ENCODE measurements at places on chromosomes 5 and 9. TPM values are rescaled to one million over a fixed set of nuclear protein-coding genes. Genes with fewer than 3 reads are reported as not detected.

- no peaks in the 10 kb centered on the region for H3K36me3 ChIP-seq
- H3K27ac ChIP-seq: no peak overlapping the region
- no peaks in the 10 kb centered on the region for H3K4me1 ChIP-seq
Observed at GRCh38 chr5:102077920-102078319, 218.2 kb downstream of the SLCO4C1 start.

DNA sequence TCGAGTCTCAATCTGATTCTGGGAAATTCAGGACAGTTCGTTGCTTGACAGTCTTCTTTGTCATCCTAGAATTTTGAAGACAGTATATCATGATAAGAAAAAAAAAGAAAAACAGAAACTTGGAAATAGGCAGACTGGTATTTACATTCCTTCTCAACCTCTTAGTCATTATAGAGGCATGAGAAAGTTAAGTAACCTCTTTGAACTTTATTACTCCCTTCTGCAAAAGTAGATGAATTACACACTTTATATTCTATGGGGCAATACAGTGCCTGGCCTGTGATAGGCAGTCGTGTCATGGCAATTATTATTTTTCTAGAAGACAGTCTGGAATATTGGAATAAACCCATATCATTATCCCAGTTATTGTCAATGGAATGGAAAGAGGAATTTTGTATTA, 828.9 kb downstream of the TLR4 start:
- no peak for DNase-seq
- H3K4me3 ChIP-seq: no peak overlapping the region
- no peaks in the 10 kb centered on the region for H3K27me3 ChIP-seq
- H3K27ac ChIP-seq: no peak overlapping the region
- H3K36me3 ChIP-seq: no peaks in the 10 kb centered on the region
- no peaks in the 10 kb centered on the region for H3K4me1 ChIP-seq

DNA sequence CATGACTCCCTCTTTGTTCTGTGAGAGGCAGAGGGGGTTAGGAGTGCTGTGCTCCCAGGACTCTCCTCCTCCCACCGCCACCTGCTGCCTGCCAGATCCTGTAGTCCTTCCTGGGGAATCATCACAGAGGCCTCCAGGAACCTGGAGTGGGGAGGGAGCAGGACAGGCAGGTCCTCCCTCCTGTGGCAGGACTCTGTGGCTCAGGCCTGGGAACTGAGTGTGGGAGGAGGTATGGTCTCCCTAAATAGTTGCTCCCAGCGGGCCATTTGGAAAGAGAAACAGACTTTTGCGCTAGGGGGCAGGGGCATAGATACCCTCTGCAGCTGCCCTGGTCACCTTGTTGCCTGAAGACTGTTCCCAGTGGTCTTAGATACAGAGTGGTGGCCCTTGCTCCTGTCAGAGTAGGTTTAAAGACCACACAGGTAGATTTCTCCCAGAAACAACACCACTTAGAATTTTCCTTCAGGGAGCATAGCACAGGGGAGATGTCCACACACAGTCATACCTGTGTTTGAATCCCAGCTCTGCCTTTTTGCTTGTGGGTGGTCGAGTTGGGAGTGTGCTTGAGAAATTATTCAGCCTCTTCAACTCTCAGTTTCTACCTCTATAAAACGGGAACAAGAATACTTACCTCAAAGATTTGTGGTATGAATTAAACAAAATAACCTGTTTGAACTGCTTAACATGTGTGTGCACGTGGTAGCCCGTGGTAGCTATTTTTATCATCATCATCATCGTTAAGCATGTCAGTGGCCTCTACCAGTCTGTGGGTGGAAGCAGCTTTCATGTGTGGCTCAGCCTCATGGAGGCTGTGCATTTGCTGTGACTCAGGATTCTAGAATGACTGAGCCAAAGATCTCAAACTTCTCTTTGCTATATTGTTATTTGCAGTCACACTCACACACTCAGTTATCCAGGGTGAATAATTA, 55.8 kb downstream of the SLC22A5 start:
- peaks cover 32% of the 10 kb centered on the region for H3K4me1 ChIP-seq
- DNase-seq: no peak
- H3K27me3 ChIP-seq: no peaks in the 10 kb centered on the region
- H3K4me3 ChIP-seq: no peak overlapping the region
- peaks cover 3% of the 10 kb centered on the region for H3K36me3 ChIP-seq

DNA sequence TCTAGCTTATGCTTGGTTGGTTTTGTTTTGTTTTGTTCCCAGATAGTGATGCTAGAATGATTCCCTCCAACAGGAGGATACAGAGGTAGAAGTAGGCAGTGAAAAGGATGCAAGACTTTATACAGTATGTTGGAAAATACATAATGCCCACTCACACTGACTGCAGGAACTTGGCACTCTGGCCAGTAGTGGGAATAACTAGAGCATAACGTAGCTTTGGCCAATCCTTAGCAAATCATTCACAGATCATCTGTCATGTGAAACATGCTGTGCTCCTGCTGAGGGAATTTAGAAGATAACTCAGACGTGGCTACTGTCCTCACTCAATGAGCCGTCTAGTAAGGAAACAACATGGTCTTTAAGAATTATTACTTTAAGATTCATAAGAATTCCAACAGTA, 13.5 kb downstream of the CFAP90 start:
- no peak overlapping the region for H3K4me3 ChIP-seq
- no peaks in the 10 kb centered on the region for H3K27me3 ChIP-seq
- DNase-seq: no peak
- H3K4me1 ChIP-seq: no peaks in the 10 kb centered on the region
- no peak overlapping the region for H3K27ac ChIP-seq
- no peaks in the 10 kb centered on the region for H3K36me3 ChIP-seq

LRRC26 gene
- 0.50 TPM for total RNA-seq

- no peaks in the 10 kb centered on the region for H3K36me3 ChIP-seq
- H3K4me1 ChIP-seq: no peaks in the 10 kb centered on the region
- H3K27me3 ChIP-seq: no peaks in the 10 kb centered on the region
- DNase-seq: no peak
Observed at GRCh38 chr5:90550963-90551362, 7.6 kb upstream of the ADGRV1 start.

GRCh38 chr5:76999451-76999850, 30.8 kb upstream of the AGGF1 start:
- H3K36me3 ChIP-seq: no peaks in the 10 kb centered on the region
- H3K4me3 ChIP-seq: no peak overlapping the region
- H3K4me1 ChIP-seq: no peaks in the 10 kb centered on the region
- DNase-seq: no peak

DNA sequence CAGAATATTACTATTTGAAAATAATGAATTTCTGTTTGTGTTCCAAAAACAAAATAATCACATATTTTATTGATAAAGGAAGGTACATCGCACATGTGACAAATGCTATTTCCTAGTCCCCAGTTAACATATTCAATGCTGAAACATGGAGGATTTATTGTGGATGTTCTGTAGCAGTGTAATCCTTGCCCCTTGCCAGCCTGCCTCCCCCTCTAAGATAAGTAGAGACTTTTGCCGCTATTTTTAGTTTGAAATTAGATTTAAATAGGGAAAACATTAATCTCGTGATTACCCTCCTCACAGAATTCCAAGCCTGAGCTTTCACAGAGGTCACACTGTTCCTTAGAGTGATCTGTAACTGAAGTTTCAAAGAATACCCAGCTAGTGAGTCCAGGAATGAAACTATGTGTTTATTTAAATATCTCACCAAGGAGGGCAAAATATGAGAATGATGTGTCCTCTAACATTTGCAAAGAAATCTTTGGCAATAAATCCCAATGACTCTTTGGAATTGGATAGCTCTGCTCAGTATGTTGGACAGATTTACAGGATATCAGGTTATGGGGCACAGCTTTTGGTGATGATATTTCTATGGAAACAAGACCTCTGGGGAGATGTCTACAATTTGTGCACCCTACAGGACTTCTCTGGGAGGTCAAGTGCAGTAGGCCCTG, 17.3 kb downstream of the CTXN3 start:
- no peak for DNase-seq
- H3K27ac ChIP-seq: no peak overlapping the region
- no peaks in the 10 kb centered on the region for H3K4me1 ChIP-seq
- H3K36me3 ChIP-seq: no peaks in the 10 kb centered on the region
- H3K4me3 ChIP-seq: no peak overlapping the region

DNA sequence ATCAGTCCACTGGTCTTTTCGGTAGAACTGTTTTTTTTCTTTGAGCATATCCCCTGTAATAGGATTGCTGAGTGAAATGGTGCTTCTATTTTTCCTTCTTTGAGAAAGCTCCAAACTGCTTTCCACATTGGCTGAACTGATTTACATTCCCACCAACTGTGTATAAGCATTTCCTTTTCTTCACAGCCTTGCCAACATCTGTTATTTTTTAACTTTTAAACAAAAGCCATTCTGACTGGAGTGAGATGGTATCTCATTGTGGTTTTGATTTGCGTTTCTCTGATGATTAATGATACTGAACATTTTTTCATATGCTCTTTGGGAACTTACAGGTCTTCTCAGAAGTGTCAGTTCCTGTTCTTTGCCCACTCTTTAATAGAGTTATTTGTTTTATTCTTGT, 764.7 kb downstream of the MTRR start:
- DNase-seq: no peak
- no peaks in the 10 kb centered on the region for H3K4me1 ChIP-seq
- H3K27me3 ChIP-seq: no peaks in the 10 kb centered on the region
